ENCODE measurements at places on chromosomes 3 and 15.
A peak's percentile ranks its signal among the peaks of the same experiment; 100 is the strongest.

DNA sequence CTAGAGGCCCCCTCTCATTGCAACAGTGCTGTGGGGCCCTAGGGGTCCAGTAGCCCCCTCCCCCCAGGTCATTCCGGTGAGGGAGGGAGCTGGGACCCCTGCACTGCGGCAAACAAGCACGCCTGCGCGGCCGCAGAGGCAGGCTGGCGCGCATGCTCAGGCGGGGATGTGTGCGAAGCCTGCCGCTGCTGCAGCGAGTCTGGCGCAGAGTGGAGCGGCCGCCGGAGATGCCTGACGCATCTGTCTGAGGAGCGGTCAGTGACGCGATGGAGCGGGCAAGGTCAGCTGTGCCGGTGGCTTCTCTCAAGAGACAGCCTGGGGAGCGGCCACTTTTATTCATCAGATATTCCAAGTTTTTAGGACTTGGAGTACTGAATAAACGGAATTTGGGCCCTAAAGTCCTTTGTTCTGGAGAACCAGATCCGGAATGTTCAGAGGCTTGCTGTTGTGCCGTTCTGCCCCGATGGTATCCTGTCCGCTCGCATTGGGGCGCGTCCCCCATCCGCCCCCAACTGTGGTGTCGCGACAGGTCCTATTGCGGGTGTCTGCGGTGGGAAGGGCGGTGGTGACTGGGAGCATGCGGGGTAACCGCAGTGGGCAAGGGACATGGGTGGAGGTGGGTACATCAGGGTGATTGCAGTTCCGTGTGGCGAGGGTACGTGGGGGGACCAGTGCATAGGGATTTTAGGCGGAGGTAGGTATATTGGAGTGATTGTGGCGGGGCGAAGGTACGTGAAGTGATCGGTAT is at the start of the genes SNRPN and SNURF:
TSS of gene SNRPN (plus strand) at position 205 of the 748 bp plus-strand sequence. CDS start 19,467 bp downstream, outside the sequence.
TSS of gene SNURF (plus strand) at position 205 of the 748 bp plus-strand sequence. CDS start at position 267, 62 bp downstream.
- DNase-seq: no peak

GRCh38 chr15:52783929-52784798 is 6.0 kb downstream of the ONECUT1 start:
- DNase-seq: no peak

- no peak for DNase-seq
These were observed 139.1 kb downstream of the DMXL2 start for GRCh38 chr15:51483520-51483919.

DNA sequence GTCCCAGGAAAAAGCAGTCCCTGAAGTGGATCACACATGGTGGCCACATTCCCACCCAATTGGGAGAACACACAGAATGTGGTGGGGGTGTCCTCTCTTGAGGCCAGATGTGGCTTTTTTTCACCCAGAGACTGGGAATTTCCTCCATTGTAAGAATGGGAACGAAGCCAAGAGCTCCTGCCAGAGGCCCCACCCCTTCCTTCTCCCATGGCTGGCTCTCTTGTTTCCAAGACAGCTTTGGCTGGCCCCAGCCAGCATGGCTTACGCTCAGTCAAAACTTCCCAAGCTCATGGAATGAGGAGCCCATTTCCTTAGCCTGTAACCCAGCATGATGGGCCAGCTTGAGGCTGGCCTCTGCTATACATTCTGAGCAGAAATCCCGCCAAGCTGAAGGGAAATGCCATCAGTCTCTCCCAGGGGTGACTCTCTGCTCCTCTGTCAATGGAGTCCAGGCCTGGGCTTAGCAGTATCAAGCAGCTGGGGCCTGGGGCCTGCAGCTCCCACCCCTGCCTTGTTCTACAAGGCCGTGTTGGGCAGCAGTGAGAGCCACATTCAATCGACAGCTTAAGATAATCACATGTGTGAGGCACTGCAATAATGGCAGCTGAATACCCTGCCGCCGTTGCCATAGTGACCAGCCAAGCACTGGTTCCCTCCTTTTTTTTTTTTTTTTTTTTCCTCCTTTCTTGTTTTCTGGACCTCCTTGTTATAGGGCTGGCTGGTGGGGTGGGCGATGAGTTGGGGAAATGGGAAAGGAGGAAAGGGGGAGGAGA is 142.4 kb downstream of the EPHB1 start:
- DNase-seq: no peak

GRCh38 chr3:86175051-86175536 is 815.9 kb downstream of the VGLL3 start:
- no peak for DNase-seq

DNA sequence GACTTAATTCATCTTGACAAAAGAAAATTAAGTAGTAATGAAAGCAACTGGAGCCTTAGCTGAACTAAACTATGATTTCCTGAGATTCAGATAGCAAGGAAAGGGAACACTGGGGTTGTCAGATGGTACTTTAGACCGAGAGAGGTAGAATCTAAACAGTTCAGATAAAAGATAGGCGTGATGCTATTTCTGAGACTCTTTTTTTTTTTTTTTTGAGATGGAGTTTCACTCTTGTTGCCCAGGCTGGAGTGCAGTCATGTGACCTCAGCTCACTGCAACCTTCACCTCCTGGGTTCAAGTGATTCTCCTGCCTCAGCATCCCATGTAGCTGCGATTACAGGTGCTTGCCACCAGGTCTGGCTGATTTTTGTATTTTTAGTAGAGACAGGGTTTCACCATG is 279.9 kb upstream of the UMPS start:
- DNase-seq: no peak

DNA sequence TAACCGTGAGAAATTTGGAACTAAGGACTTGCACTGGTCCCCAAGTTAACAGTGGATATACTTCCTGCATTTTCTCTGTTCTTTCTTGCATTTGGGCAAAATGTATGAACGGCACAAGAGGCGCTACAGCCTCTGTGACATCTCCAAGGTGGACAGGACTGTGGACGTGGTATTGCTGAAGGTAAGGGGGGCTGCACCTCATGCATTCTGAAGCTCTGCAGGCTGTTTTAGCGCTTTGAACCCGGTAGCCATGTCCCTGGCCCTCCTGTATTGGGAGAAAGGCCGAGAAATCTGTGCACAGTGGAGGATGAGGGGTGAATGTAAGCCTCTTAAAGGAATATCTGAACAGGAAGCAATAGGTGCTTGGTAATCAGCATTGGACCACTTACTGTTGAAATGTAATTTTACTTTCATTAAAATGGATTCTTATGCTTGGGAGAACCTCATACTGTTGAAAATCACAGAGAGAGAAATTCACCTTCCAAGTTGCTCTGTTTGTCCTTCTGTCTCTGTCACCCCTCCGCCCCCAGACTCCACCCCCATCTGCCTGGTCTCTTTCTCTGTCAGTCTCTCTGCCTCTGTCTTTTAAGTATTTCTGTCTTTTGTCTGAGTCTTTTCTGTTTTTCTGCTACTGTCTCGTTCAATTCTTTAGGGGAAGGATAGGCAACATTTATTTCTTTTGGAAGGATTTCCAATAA is 174.6 kb downstream of the KLHL25 start:
- no peak for DNase-seq

DNA sequence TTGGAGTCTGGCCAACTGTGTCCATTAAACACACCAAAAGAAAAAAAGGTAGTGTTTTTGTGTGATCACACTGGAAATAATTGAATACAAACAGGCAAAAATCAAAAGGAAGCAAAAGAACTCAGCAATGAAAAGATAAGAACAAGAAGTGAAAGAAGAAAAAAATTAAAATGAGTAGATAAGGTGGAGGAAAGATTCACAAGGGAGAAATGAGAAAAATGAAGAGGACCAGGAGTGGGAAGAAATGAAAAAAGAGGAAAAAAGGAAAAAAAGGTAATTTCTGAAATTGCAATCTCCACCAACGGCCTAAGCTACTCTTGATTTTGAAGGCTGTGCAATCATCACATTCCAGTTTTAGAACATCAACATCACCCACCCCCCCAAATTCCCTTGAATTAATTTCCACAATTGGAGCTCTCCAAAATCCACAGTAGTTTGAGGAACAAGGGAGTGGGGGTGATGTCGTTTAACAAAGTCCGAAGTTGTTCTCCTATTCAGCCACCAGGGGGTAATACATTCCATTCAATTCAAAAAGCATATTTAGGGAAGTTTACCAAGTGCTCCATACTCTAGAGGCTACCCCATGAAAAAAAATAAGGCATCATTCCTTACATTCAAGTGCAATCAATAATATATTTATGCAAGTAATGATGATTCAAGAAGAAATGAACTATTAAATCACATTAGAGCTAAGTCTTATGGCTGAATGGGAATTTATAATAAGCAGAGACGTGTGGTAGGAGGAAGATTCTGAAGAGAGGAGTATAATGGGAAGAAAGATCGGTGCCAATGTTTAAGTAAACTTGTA is 37.4 kb downstream of the ZNF860 start:
- DNase-seq: peak; percentile 60

DNA sequence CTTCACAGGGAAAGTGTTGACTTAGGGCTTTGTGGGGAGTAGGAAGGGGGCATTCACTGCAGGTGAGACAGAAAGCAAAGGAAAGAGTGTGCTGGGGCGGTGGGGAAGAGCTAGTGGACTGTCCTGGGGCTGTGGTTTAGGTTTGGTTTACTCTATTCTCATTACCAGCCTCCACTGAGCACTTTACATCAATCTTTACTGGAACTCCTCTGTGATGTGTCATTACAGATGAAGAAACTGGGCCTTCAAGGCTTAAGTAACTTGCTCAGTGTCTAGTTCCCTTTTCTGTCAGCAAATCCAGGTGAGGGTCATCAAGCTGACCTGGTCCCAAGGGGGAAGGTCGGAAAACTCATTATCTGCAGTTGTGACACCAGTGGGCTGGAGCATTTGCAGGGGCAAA is 120.2 kb upstream of the PFN2 start:
- DNase-seq: no peak

DNA sequence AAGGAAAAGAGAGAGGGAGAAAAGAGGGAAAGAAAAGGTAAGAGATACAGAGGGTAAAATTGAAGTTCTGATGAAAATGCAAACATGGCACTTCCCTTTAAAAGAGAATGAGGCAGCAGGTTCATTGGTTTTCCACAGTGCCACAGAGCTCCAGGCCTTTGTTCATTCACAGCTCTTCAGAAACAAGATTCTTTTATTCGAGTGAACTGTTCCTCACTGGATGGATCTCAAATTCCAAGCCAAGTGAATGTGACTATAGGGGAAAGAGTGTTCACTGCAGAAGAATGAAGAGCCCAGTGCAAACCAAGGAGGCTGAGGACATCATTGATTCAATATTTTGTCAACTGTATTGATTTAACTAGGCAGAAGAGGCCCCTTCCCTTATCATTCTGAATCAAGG is 280.3 kb upstream of the PROK2 start:
- no peak for DNase-seq

DNA sequence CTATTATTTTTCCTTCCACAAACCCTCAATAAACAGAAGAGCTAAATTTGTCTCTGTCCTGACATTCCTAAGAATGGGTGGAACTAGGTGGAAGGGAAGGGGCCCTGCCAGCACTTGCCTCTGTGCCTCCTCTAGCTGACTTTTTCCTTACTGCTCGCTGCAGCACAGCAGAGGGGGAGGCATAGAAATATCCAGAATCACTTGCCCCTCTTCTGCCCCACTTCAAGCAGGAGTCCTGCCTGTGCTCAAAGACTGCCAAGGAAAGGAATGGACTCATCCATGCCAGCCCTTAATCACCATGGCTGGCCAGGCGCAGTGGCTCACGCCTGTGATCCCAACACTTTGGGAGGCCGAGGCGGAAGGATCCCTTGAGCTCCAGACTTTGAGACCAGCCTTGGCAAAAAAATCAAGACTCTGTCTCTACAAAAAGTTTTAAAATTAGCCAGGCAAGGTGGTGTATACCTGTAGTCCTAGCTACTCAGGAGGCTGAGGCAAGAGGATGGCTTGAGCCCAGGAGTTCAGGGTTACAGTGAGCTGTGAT is 51.8 kb downstream of the ADCY5 start:
- no peak for DNase-seq

- DNase-seq: no peak
These were observed 1.0 kb downstream of the SNX1 start for GRCh38 chr15:64096668-64097384.

DNA sequence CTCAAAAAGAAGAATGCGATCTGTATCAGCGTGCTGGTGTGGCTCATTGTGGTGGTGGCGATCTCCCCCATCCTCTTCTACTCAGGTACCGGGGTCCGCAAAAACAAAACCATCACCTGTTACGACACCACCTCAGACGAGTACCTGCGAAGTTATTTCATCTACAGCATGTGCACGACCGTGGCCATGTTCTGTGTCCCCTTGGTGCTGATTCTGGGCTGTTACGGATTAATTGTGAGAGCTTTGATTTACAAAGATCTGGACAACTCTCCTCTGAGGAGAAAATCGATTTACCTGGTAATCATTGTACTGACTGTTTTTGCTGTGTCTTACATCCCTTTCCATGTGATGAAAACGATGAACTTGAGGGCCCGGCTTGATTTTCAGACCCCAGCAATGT is 1.3 kb downstream of the P2RY1 start:
- no peak for DNase-seq

DNA sequence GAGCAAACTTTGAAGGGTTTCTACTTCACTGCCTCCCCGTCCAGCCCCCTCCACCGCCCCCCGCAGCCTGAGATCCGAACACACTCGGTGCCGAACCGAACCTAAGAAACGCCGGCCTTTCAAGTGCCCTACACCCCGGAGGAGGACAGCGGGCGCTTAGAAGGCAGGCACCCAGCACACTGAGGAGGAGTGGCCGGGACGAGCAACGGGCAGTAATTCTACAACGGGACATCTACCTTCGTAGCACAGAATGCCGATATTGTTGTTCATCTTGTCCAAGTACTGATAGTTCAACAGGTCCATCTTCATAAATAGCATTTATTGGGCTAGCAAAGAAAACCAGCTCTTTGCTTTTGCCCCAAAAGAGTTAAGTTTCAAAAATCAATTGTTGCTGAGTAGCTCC is 513 bp downstream of the VGLL4 start:
- peak; percentile 40 for DNase-seq

- no peak for DNase-seq
These were observed 1166.9 kb downstream of the ZPLD1 start for GRCh38 chr3:103601666-103602065.

DNA sequence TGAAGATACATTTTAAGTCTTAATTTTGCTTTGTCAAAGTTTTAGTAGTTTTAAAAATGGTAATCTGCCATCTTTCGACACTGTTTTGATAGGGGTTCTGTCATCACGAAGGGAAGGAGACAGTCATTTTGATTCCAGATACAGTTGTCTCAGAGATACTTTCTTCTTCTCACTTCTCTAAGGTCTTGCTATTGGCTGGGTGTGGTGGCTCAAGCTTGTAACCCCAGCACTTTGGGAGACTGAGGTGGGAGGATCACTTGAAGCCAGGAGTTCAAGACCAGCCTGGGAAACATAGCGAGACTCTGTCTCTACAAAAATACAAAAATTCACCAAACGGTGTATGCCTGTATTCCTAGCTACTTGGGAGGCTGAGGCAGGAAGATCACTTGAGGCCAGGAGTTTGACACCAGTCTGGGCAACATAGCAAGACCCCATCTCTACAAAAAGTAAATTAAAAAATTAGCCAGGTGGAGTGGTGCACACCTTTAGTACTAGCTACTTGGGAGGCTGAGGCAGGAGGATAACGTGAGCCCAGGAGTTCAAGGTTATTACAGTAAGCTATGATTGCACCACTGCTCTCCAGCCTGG is 3.3 kb downstream of the RAB8B start:
- no peak for DNase-seq

Data from HEK293T (cell line).